ENCODE measurements at places on chromosomes 13 and 19.

DNA sequence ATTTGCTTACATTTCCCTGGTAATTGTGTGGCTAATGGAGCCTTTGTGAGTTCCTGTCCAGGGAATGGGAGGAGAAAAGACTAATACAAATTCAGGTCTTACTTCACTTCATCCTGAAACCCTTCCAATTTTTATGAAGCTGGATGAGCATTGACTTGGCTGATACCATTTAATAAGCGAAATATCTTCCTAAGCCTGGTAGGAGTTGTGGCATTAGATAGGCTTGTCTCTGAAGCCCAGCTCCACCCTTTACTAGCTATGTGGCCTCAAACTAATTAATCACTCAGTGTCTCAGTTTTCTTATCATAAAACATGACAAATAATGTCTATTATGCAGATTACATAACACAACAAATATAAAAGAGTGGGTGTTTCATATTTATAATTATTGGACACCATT lies 106.3 kb downstream of the FGF9 start:
- DNase-seq = no peak

- no peak for DNase-seq
These were observed 6.3 kb downstream of the CDADC1 start for GRCh38 chr13:49254007-49254406.

DNA sequence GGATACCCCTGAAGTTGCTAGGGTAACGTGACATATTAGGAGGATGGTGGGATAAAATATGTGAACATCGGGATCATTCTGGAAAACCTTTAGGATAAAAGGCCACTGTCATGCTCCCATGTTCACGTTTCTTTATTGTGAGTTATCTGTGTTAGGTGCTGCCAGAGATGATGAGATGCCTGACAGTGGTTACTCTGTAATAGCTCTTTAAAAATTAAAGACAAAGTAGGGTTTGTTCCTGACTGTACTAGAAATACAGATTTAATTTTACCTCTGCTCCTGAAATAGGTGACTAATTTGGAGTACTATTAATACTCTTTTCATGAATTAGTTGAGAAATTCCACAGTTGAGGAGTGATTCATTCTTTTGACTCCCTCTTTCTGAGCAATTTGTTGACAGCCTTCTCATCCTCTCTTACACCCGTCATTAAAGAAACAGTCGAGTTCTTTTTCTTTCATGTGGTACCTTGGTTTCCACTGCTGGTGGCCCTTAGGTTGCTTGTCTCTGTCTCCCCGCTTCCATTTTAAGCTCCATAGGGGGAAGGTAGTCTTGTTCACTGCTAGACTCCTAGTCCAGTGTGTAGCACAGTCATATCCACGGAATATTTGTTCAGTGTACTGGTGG lies 28.4 kb downstream of the SAE1 start:
- DNase-seq = no peak

DNA sequence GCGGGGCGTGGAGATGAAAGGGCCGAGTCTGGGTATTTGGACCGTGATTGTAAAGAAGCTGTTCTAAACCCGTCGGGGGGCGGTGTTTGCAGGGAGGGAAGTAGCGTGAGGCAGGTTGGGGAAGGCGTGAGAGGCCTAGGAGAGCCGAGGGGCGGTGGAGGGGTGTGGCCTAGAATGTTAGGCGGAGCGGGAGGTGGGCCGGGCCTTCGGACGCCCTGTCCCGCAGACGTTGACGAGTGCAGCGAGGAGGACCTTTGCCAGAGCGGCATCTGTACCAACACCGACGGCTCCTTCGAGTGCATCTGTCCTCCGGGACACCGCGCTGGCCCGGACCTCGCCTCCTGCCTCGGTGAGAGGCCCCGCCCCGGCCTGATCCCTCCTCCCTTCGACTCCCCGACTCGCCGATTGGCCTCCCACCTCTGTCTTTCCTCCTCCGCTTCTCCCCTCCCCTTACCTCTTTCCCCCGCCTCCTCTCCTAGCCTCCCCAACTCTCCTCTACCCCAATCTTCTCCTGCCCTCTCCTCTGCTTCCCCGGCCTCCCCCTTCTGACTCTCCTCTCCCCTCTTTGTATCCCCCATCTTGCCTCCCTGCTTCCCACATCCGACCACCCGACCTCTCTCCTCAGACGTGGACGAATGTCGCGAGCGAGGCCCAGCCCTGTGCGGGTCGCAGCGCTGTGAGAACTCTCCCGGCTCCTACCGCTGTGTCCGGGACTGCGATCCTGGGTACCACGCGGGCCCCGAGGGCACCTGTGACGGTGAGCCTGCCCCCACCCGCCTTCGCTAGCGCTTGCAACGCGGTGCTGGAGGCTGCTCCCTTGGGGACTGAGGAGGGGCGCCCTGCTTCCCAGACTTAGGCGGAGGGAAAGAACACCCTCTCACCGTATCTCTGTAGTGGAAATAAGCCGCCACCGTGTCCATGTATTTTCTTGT lies 12.8 kb downstream of the LTBP4 start:
- peak; percentile 34 for DNase-seq

DNA sequence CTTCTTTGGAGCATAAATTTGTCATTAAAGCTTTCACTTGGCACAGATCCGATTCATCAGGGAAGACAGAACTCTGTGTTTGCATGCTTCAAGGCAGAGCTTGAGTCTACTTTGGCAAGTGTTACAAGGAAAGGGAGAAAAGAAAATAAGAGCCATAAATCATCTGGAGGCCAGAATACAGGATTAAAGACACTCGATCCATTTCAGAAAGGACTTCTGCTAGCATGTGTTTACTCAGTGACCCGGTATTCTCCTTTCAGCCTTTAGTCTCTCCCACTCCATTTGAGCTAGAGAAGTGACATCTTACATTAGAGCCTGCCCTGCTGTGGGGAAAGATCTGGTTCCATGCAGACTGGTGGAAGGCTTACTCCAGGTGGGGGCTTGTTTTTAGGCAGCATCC lies 306.4 kb downstream of the KLF5 start:
- no peak for DNase-seq

DNA sequence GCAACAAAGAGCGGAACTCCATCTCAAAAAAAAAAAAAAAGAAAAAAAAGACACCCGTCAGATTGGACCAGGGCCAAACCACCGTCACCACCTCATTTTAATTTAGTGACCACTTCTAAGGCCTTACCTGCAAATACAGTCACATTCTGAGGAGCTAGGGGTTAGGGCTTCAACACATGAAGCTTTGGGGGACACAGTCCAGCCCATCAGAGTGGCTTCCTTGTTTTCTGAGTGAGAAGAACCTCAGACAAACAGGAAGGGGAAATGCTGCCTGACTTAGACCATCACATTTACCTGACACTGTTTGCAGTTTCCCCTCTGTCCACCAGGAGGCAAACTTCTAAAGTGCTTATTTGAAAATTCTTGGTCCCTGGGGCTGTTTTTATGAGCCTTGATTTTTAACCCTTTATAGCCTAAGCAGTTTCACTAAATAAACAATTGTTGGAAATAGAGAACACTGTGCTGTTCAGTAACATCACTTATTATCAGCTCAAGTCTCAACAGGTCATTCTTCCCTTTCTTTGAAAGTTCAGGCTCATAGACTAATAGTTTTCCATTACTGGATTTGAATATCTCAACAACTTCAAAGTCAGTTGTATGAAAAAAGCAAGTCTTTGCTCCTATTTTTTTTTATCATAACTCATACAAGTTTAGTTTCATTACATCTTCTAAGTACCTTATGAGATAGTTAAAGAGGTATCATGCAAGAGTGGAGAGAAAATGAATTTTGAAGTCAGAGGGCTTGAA lies 74.9 kb upstream of the WASF3 start:
- DNase-seq = peak; percentile 48

GRCh38 chr13:42549552-42549936 lies 24.4 kb upstream of the TNFSF11 start:
- no peak for DNase-seq

DNA sequence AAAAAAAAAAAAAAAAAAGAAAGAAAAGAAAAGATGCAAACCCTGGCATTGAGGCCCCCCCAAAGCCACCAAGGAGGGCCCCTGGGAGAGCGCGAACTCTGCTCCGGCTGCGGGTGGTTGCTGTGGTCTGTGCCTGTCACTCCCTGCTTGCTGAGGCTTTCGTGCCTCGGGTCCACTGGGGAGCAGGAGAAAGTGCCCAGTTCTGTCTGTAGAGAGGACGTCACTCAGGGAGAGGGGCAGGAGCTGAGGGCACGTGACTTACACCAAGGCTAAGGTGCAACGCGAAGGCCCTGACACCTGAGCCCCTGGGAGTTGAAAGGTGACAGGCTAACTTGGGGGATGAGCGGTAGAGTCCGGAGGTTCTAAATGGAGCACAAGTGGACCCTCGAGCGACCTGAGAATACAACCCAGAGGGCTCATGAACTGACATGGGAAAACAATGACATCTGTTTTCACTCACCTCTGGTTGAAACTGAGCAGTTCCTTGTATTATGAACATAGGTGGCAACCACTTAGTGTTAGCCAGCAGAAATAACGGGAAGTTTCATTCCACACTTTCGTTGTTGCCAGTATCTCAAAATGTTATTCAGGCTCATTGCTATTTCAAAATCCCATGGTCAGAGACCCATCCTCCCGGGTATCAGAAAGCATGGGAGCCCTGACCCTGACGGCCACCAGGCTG lies 69.2 kb upstream of the TM9SF2 start:
- DNase-seq = no peak

DNA sequence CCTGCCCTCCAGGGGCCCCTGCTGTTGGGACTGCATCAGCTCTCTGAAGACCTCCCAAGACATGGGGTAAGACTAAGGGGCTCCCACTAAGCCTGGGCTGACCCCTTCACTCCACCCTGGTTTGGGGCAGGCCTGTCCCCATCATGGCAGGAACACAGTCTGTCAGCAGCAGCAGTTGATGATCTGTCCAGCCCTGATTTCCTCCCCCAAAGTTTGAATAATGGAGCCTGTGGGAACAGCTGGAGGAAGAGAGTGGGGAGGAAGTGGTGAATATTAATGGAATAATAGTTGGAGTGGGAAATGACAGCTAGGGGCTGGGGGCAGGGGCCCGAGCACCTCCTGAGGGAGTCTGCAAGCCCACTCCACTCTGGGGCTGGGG lies 1.3 kb upstream of the B3GNT8 start:
- DNase-seq = no peak

- no peak for DNase-seq
These were observed 168.6 kb downstream of the OXGR1 start for GRCh38 chr13:96825653-96826052.

GRCh38 chr13:52849291-52850071 lies 1.0 kb upstream of the PCDH8 start:
- no peak for DNase-seq

DNA sequence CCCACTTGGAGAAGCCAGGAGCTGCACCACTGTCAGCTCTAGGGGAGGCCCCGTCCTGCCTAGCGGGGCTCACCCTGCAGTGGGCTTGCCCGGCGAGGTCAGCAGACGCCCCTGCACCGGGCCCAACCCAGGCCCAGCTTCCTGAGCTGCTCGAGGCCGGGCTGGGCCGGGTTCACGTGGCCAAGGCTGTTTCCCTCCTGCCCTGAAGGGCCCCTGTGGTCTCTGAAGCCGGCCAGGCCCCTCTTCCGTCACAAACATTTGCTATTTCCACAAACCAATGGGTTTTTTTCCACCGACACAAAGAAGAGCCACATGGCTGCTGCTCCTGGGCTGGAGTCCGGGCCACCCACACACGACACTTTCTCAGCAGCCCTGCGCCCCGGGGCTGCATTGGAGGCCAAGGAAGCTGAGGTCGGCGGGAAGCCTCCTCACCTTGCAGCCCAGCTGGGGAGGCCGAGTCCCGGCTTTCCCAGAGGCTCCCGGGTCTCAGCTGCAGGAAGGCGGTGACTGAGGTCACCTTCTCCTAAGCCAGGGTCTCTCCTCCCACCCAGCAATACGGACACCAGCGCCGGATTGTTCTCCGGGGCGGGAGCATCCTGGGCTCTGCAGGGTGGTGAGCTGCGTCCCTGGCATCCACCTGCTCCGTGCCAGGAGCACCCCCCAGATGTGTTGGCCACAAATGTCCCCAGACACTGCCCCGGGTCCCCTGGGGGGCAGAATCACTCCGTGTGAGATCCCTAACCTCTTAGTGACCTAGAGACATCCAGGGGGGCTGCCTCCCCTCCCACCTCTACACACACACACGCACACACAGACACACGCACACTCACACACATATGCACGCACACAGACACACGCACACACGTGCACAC lies 80.5 kb downstream of the GADD45B start:
- DNase-seq = no peak

GRCh38 chr13:53254500-53254899 lies 225.9 kb downstream of the OLFM4 start:
- DNase-seq = no peak

DNA sequence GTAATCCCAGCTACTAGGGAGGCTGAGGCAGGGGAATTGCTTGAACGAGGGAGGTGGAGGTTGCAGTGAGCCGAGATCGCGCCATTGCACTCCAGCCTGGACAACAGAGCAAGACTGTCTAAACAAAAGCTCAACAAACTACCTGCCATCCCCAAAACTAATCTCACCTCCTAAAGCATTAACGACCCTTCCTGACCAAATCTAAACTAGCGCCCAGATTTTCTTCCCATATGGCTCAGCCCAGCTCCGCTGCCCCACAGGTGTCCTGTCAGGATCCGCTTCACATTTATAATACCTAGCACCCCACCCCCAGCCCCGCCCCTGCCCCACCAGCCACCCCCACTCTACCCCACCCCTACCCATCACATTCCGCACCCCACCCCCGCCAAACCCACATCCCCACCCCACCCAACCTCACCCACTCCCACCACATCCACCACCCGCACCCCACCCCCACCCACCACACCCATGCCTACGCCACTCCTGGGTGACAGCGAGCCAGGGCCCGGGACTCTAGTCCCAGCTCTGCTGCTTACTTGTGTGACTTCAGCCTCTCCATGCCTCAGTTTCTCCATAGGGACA lies 599 bp downstream of the C19orf12 start:
- no peak for DNase-seq

GRCh38 chr13:36175621-36176020 lies 38.7 kb downstream of the SOHLH2 start:
- no peak for DNase-seq

GRCh38 chr19:42250183-42250665 lies 4.7 kb downstream of the ERF start:
- no peak for DNase-seq

GRCh38 chr19:27709496-27709895 lies 1503.5 kb downstream of the UQCRFS1 start:
- DNase-seq = no peak

DNA sequence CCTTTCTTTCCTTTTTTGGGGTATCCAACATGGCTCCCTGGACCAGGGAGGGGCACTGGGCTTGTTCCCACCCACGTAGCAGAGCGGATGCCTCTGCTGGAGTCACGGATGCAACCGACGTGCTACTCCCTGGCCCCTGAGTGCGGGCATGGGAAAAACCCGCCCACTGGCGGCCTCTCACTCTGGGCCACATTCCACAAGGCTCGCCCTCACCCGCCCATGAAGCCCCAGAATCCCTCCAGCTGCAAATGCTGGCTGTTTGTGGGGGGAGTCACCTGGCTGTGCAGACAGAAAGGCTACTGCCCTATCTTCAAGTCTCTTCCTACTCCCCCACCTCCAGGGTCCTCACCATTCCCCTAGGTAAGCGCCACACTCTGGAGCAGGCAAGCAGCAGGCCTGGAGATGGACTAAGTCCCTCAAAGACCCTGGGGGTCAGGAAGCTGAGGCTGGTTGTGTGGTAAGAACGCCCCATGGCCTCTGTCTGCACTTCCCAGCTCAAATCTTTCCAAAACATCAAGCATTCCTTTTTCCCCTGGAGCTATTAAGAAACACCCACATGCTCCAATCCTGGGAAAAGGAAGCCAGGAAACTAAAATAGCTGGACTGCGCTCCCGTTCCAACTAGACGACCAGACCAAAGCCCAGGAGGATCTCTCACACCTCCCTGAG lies 17.9 kb upstream of the EPHX3 start:
- peak; percentile 26 for DNase-seq
